Breast epithelium (tissue), 4 donors: ENCODE measurements at places on chromosomes 16 and 17. TPM values are rescaled to one million over a fixed set of nuclear protein-coding genes. Genes with fewer than 3 reads are reported as not detected.

DNA sequence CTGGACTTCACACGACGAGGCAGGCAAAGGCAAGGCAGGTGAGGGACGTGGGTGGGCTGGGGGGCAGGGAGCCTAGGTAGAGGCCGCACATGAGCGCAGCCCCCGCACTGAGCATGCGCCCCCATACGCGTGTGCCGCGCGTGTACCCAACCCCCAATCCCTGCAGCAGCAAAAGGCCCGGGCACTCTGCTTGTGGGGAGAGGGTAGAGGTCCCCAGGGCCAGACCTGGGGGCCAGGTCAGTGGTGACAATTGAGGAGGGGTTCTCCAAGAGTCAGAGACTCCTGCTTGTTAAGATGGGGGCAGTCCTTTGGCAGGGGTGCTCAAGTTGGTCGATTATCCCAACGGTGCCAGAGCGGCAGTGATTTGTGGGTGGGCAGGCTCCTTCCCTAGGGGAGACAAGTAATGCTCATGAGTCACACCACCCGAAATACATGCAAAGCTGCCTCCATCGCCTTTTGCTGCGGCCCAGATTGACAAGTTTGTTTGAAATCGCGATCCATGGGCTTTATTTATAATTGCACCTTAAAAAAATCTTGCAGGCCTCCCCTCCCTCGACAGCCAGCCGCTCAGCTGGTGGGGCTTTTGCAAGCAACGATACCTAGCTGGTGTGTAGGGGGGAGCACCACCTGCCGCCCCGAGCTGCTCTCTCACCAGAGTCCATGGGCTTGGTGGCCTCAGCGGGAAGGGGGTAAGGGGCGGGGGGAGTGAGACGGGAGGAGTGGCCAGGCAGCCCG, 1.1 kb upstream of the GIT1 start:
- H3K27me3 ChIP-seq: no peaks in the 10 kb centered on the region
- peak overlapping the region; percentile 76 for H3K27ac ChIP-seq
- DNase-seq: no peak
- peak overlapping the region; percentile 43 for H3K4me3 ChIP-seq
- H3K4me1 ChIP-seq: peaks cover 7% of the 10 kb centered on the region

DNA sequence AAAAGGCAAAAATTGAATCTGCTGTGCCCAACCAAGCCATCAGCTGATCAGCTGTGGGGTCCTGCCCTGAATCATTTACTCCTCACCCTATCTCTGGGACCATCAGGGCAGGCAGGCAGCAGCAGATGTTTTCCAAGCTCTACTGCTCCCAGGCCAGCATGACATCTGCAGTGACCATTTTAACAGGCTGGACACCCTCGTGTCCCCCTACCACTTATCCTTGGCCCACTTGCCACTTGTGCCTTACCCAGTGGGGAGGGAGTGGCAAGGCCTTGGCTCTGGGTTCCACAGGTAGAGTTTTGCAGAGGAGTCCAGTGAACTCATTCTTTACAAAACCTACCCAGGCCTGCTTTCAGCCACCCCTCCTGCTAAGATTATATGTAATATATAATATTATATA, 12.0 kb upstream of the CA4 start:
- no peak overlapping the region for H3K4me3 ChIP-seq
- H3K27me3 ChIP-seq: peaks cover 42% of the 10 kb centered on the region
- no peaks in the 10 kb centered on the region for H3K36me3 ChIP-seq
- no peaks in the 10 kb centered on the region for H3K4me1 ChIP-seq

GRCh38 chr16:15970202-15970601, 20.8 kb downstream of the ABCC1 start:
- H3K36me3 ChIP-seq: no peaks in the 10 kb centered on the region
- no peak overlapping the region for H3K27ac ChIP-seq
- DNase-seq: no peak
- no peaks in the 10 kb centered on the region for H3K27me3 ChIP-seq
- H3K4me1 ChIP-seq: no peaks in the 10 kb centered on the region

Gene SHISA9
- 0.33 TPM for total RNA-seq

Gene CCL22
- 0.16 TPM for total RNA-seq

Gene KCTD5
- 19.6 TPM for total RNA-seq

Gene NXPH3
- total RNA-seq: 7.5 TPM

Gene FBXW10
- total RNA-seq: not detected

DNA sequence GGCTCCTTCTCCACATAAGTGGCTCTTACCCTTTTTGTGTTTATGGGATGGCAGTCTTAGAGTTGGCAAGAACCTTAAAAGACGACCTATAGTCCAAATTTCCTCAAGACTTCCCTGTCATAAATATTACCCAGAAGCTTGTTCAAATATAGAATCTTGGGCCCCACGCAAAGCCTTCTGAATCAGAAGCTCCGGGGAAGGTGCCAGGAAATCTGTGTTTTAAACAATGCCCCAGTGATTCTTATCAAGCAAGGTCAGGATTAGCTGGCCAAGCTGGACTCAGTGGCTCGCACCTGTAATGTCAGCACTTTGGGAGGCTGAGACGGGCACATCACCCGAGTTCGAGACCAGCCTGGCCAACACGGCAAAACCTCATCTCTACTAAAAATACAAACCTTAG, 85.7 kb downstream of the TIMM22 start:
- DNase-seq: no peak
- H3K4me3 ChIP-seq: no peak overlapping the region
- H3K36me3 ChIP-seq: no peaks in the 10 kb centered on the region
- no peaks in the 10 kb centered on the region for H3K27me3 ChIP-seq
- peak overlapping the region; percentile 54 for H3K27ac ChIP-seq

GRCh38 chr16:3690980-3691720, 26.2 kb downstream of the TRAP1 start:
- no peaks in the 10 kb centered on the region for H3K36me3 ChIP-seq
- no peaks in the 10 kb centered on the region for H3K4me1 ChIP-seq
- peak overlapping the region; percentile 30 for H3K4me3 ChIP-seq
- peak overlapping the region; percentile 71 for H3K27ac ChIP-seq

Gene C16orf82
- total RNA-seq: not detected

- peaks cover 11% of the 10 kb centered on the region for H3K4me1 ChIP-seq
- H3K27me3 ChIP-seq: no peaks in the 10 kb centered on the region
- DNase-seq: no peak
- H3K36me3 ChIP-seq: no peaks in the 10 kb centered on the region
Measured at GRCh38 chr17:79413611-79414010, 197.2 kb downstream of the RBFOX3 start.

- no peaks in the 10 kb centered on the region for H3K27me3 ChIP-seq
- DNase-seq: no peak
- peak overlapping the region; percentile 88 for H3K27ac ChIP-seq
- H3K4me3 ChIP-seq: no peak overlapping the region
Measured at GRCh38 chr16:88330971-88331890, 51.5 kb upstream of the ZNF469 start.

DNA sequence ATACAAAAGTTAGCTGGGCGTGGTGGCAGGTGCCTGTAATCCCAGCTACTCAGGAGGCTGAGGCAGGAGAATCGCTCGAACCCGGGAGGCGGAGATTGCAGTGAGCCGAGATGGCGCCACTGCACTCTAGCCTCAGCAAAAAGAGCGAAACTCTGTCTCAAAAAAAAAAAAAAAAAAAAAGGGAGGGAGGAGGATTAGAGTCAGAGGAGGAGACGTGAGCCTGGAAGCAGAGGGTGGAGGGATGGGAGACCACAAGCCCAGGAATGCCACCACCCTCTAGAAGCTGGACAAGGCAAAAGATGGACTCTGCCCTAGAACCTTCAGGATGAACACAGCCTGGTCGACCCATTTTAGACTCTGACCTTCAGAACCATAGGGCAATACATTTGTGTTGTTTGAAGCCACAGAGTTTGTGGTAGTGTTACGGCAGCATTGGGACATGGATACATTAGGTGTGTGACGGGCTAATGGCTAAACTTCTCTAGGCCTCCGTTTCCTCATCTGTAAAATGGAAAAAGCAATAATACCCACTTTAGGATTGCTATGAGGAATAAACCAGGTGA, 2.1 kb upstream of the SMIM22 start:
- H3K27me3 ChIP-seq: no peaks in the 10 kb centered on the region
- H3K4me1 ChIP-seq: no peaks in the 10 kb centered on the region
- H3K36me3 ChIP-seq: no peaks in the 10 kb centered on the region
- DNase-seq: no peak
- H3K27ac ChIP-seq: no peak overlapping the region
- H3K4me3 ChIP-seq: no peak overlapping the region

Gene MYADML2
- not detected for total RNA-seq

Gene ELMO3
- total RNA-seq: 19.7 TPM

DNA sequence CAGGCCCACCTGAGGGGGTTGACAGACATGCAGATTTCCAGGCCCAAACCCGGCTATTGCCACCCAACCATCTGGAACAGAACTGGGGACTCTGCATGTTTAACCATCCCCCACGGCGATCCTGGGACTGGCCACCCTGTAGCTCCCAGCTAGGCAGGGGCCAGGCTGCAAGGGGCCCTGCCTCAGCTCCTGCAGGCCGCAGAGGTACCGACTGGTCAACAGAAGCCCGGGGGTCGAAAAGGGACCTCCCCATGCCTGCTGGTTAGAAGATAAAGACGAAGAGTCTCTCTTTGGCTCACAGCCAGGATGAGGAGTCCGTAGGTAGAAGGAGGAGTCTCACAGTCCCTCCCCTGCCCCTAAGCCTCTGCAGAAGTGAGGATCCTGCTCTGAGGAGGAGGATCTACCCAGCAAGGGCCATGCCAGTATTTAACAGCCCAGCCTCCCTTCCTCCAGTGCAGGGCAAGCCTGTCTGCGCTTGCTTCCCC, 223.4 kb upstream of the TNRC6C start:
- no peaks in the 10 kb centered on the region for H3K36me3 ChIP-seq
- H3K4me1 ChIP-seq: peaks cover 28% of the 10 kb centered on the region
- H3K27ac ChIP-seq: peak overlapping the region; percentile 77
- no peak for DNase-seq
- H3K27me3 ChIP-seq: no peaks in the 10 kb centered on the region

- no peak overlapping the region for H3K4me3 ChIP-seq
- H3K27ac ChIP-seq: no peak overlapping the region
- H3K27me3 ChIP-seq: no peaks in the 10 kb centered on the region
- no peaks in the 10 kb centered on the region for H3K36me3 ChIP-seq
- DNase-seq: no peak
Measured at GRCh38 chr17:76784926-76785325, 47.0 kb downstream of the MFSD11 start.

DNA sequence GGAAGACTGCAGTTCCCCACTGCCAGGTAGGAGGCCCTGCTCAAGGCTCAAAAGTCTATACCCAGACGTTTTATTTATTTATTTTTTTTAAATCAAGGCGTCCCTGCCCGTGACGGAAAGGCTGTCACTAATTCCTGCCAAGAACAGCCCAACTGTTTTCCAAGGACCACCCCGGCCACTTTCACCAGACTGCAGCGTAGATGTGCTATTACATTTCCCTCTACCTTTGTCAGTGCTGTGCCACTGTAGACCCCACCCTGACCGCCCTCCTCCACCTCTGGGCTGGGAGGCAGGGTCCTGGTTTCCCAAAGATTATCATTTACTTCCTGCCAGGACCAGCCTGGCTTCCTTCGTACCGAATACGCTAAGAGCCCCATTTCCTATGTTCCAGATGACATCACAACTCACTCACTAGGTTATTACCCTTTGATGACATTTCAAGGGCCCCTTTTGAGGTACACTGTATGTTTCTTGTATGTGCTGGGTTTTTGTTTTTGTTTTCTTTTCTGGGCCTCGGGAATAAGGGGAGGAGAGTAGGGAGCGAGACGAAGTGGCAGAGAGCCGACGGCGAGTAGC, 6.3 kb upstream of the RNF227 start:
- no peaks in the 10 kb centered on the region for H3K4me1 ChIP-seq
- no peaks in the 10 kb centered on the region for H3K27me3 ChIP-seq
- DNase-seq: no peak
- no peaks in the 10 kb centered on the region for H3K36me3 ChIP-seq

- no peaks in the 10 kb centered on the region for H3K27me3 ChIP-seq
- H3K27ac ChIP-seq: no peak overlapping the region
- no peak for DNase-seq
- H3K4me1 ChIP-seq: no peaks in the 10 kb centered on the region
Measured at GRCh38 chr16:23827057-23827456, 8.7 kb upstream of the PRKCB start.

DNA sequence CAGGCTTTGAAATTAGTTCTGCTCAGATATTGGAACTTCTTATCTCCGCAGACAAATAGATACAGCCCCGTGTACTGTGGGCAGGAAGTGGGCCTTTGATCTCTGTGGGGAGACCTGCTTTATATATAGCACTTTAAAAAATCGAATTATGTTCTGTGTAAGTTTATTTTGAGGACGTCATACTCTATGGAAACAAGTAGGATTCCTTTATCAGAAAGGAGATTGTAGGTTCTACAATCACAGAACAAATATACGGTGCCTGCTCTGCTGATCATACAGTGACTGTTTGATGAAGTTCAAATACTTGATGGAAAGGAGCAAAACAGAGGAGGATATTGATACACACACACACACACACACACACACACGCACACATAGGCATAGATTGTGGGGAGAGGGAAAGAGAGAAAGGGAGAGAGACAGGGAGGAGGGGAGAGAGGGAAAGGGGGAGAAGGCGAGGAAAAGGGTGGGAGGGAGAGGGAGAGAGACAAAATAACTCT, 14.7 kb upstream of the TMEM220 start:
- H3K4me1 ChIP-seq: no peaks in the 10 kb centered on the region
- H3K27me3 ChIP-seq: no peaks in the 10 kb centered on the region
- H3K4me3 ChIP-seq: no peak overlapping the region
- H3K27ac ChIP-seq: no peak overlapping the region
- no peak for DNase-seq

Gene PRSS21
- total RNA-seq: not detected

DNA sequence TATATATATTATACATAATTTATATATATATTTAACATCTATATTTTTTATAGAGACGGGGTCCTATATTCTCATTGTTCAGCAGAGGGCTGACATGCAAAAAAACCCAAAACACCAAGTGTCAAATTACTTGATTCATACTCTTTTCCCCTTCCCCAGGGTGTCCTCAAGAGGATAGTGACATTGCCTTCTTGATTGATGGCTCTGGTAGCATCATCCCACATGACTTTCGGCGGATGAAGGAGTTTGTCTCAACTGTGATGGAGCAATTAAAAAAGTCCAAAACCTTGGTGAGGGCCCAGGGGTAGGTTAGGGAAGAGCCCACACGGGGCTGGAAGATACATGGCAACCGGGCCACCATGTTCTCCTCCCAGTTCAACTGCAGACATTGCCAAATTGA, 11.0 kb downstream of the ITGAM start:
- H3K4me3 ChIP-seq: no peak overlapping the region
- H3K36me3 ChIP-seq: no peaks in the 10 kb centered on the region
- H3K27ac ChIP-seq: no peak overlapping the region
- DNase-seq: no peak
- H3K4me1 ChIP-seq: no peaks in the 10 kb centered on the region

GRCh38 chr16:81077076-81077940, at the start of gene C16orf46:
C16orf46 (minus strand) TSS chr16:81077238; CDS start chr16:81063955, 13,283 bp downstream.
- H3K36me3 ChIP-seq: no peaks in the 10 kb centered on the region
- DNase-seq: peak; percentile 97
- no peaks in the 10 kb centered on the region for H3K4me1 ChIP-seq
- H3K27ac ChIP-seq: peak within 1 kb of the TSS; percentile 98
- H3K4me3 ChIP-seq: peak within 1 kb of the TSS; percentile 70

DNA sequence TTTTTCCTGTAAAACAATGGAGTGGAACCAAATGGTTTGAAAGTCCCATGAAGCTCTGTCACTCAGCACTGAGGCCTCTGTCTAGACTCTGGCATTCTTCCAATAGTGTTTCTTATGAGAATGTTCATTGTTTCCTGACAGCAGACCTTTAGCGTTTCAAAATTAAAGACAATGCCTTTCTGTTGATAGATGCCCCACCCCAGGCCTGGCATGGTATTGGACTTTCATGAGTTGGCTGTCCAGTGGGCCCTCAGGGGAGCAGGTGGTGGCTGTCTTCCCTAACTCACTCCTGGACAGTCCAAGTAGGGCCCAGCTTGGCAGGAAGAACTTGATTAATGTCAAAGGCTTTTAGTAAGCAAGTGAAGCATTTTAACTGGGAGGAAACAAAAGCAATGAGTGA, 186.5 kb upstream of the CCL2 start:
- no peaks in the 10 kb centered on the region for H3K36me3 ChIP-seq
- H3K27ac ChIP-seq: peak overlapping the region; percentile 33
- H3K27me3 ChIP-seq: no peaks in the 10 kb centered on the region
- no peak overlapping the region for H3K4me3 ChIP-seq

Gene KRTAP9-2
- total RNA-seq: not detected
